Stimulated activated CD4-positive, alpha-beta T cell treated with anti-CD3 and anti-CD28 coated beads, Interleukin-2, amount 100 ng/mL, for 24 hours (primary cell): ENCODE measurements at places on chromosomes 4 and X.

- no peak for DNase-seq
These were observed 83.3 kb downstream of the CLDN34 start for GRCh38 chrX:10050481-10050880.

DNA sequence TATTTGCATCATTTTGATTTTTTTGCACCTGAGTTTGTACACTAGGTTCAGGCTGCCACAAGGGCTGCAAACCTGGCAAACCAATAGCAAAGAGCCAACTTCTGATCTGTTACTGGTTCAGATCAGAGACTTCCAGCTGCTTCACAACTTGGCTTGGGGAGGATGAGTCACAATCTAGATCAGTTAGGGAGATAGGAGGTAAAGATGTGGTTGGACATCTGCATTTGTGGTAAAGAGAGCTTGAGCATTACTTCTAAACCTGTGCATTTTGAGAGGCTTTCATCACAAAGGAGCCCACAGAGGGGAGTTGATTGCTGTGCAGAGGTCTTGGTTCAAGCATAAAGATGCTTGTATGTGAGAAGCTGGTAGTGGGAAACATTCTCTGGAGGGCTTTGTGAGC, 34.5 kb downstream of the LINC00632 start:
- no peak for DNase-seq

DNA sequence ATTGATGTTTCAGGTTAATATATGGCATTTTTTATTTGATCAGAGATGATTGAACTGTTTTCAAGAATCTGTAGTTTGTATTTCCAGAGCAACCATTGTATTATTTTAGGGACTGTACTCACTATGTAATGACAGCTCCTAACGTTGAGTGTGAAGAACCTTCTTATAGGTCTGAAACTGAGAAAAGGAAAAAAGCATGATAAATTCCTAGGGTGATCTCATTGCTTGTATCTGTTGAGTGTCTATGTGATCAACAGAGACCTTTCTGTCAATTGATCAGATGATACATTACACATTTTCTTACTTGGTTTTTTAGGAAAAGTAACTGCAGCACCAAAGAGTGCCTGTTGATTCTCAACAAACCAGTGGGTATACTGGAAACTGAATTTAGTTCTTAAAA, 40.2 kb downstream of the SEC24B start:
- no peak for DNase-seq

- DNase-seq = no peak
These were observed 94.2 kb downstream of the MFAP3L start for GRCh38 chr4:169931964-169932363.

DNA sequence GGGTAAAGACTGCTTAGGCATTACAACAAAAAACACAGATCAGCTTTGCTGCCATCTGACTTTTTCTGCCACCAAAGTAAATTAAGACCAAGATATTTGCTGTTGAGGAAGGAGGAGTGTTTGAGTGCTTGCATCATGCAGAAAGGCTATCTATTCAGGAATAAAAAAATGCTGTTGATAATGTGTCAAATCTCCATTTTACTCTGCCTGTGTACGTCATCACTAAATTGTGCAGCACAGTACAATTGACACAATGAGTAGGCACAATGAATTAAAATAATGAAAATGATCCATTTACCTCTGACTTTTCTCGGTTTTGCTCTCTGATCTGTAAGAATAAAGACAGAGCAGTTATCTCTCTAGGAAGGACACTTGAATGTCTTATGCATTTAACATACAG, 56.3 kb downstream of the NKX6-1 start:
- no peak for DNase-seq

DNA sequence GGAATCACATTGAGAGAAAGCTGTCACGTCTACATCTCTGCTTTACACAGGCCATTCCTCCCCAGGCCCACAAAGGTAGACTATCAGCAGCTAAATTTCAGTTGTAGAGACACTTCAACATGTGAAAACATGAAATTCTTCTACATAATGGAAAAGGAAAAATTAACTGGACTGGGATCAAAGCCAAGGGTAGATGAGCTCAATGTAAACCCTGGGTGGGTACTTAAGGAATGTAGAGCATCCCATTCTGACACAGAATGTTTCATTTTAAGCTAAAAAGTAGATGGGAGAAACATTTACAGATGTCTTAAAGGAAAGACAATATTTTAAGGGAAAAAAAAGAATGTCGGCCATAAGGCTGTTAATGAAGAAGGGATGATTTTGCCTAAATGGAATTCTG, 51.3 kb upstream of the NPNT start:
- no peak for DNase-seq

DNA sequence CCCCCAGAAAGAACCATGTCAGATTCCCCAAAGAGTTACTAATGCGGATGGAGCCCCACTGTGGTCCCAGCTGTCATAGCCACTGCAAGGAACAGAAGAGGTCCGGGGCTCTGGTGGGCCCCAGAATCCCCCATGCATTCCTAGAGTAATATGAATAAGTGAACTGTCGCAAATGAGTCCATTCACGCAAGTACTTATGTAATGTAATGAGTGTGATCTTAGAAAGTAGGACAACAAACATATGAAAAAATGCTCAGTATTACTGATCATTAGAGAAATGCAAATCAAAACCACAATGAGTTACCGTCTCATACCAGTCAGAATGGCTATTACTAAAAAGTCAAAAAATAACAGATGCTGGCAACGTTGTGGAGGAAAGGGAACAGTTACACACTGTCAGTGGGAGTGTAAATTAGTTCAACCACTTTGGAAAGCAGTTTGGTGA, 141.5 kb upstream of the RBPJ start:
- DNase-seq = no peak

GRCh38 chr4:147793569-147794313, 61.9 kb downstream of the ARHGAP10 start:
- no peak for DNase-seq

DNA sequence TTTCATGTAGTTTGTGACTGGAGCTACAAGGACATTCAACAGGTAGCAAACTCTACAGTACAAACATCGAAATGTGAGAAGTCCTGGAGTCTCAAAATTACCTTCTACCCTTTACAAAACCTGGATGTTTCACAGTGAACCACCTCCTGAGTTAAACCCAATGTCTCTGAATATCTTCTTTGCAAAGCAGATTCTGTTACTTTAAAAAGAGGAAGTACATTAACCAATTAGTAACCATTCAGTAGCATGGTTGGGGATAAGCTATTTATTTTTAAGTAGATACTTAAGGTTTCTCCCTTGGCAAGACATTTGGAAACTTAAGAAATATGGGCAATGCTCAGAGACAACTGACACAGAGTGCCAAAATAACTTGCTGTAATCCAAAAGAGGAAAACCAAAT, 371.9 kb upstream of the NWD2 start:
- DNase-seq = no peak

GRCh38 chr4:160352637-160353036, 1249.8 kb downstream of the RAPGEF2 start:
- no peak for DNase-seq

DNA sequence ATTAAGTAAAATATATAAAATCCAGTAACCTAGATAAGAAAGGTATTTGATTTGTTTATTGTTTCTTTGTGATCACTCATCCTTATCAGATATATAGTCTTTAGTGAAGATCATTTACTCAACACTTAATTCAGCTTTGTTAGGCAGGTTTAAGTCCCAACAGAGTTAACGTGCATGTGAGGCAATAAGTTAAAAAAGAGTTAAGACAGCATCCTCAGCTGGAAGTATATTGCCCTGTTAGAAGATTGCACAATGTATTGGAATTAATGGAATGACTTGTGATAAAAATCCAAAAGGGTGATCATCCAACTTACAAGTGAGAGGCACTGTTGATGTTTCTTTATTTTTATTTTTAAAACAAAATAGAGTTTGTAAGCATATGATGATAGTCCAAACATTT, 1162.1 kb downstream of the RAPGEF2 start:
- DNase-seq = no peak

GRCh38 chr4:177862541-177863176, 420.4 kb upstream of the AGA start:
- no peak for DNase-seq

- no peak for DNase-seq
These were observed 79.3 kb downstream of the FBXW7 start for GRCh38 chr4:152456609-152457008.

DNA sequence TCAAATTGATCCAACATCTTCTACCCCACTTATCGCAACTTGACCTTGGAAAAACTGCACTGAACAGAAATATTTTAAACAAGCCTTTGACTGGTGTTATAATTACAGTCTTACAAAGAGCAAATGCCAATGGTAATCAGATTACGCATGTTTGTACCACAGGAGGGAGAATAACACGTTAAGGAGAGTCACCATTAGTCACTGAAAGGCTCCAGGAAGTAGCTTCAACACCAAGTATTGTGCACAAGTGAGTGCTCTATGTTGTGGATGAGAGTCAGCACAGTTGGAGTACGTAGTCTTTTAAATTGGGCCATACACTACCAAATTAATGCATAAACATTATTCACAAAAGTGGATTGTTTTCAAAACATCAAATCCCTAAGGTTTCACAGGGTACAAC, 1081.5 kb upstream of the TENM3 start:
- no peak for DNase-seq

GRCh38 chrX:154444755-154445246, 860 bp downstream of the FAM50A start:
- no peak for DNase-seq
